Endothelial cell (in vitro differentiated cells): ENCODE measurements at places on chromosomes 7 and 10.

DNA sequence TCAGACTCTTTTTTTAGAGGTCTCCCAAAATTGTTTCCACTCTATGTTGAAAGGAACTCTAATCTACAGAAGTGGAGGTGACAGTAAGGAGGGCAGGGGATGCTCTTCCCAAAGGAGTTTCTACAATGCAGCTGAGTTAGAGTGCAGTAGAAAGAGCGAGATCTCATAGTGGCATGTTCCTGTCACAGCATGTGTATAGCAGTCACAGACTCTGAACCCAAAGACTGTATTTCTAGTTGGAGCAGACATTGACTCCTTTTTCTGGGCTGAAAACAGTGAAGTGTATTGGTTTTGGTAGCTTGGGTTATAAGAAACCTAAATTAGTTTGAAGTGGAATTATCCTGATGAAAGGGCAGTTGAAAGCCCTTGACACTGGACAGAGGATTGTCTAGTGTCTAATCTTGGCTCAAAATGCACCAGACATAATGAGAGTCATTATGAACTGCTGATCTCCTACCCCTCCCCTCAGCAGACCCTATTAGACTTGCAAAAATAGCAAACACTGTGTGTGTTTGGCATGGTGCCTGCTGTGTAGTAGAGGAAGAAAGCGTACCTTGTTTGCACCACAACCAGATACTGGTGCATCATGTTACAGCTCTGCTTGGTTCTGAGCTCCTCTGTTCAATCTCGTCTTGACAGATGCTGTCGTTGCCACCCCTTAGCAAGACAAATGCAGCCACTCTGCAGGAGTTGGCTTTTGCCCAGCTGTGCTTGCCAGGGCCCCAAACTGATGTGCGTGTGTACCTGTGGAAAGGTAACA is 336.0 kb downstream of the AUTS2 start:
- no peak for DNase-seq

DNA sequence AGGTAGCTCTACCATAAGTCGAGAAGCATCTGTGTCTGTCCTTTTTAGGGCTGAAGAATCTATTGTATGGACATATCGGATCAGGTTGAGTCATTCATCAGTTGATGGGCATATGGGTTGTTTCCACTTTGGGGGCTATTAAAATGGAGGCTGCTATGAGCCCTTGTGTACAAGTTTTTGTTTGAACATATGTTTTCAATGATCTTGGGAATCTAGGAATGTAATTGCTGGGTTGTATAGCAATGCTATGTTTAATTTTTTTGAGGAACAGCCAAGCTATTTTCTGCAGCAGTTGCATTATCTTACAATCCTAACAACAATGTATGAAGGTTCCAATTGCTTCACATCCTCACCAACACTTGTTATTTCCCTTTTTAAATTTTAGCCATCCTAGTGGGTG is 46.4 kb upstream of the HABP2 start:
- no peak for DNase-seq

- DNase-seq = no peak
Observed at GRCh38 chr10:69025370-69025896, 36.8 kb downstream of the KIFBP start.

DNA sequence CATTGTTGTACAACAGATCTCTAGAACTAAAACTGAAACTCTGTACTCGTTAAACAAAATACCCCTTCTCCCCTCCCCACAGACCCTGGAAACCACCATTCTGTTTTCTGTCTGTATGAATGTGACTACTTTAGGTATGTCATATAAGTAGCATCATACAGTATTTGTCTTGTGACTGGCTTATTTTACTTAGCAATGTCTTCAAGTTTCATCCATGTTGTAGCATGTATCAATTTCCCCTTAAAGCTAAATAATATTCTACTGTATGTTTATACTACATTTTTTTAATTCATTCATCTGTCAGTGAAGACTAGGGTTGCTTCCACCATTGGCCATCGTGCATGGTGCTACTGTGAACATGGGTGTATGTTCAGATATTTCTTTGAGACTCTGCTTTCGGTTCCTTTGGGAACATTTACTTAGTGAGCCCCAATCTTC is 71.2 kb upstream of the RPA3 start:
- no peak for DNase-seq

GRCh38 chr7:43631559-43631958 is 48.7 kb downstream of the STK17A start:
- DNase-seq = no peak

DNA sequence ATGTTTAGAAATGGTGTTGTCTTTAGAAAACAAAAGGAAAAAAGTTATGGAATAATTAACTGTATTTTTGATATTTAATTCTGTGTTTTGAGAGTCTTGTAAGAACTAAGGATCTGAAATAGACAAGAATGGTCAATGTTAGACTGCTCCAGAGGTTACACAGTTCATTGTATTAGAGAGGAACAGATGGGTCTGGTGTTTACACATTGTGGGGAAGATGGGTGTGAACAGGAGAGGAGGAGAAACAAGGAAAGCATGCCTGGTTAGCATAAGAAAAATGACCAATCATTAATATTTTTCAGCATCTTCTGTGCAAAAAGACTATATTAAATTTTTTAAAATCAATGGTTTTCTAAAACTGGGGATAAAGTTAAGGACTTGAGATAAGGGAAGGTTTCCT is 11.9 kb downstream of the MEOX2 start:
- no peak for DNase-seq

DNA sequence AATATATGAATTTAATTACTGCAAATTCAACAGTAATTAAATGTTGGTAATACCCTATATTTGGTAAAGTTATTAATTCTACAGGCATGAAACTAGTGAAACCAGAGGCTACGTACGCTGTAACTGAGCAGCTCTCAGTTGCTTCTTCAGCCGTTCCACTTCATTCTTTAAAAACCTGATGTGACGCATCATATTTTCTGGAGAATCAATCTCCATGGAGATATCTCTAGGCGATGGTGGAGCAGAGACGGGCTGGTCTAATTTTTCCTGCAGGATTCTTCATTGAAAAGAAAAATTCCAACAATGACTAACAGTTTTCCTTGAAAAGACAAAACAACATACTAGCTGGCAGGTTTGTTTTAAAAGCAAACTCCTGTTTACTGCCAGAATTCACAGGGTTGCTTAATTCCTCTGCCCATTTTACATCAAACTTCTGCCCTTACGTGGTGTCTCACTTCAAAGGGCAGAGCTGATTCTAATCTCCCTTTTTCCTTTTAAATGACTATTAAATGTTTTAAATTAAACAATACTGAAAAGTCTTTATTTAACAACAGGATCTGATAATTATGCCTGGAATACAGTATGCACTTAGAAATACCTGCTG is 59.4 kb upstream of the MRLN start:
- DNase-seq = no peak

DNA sequence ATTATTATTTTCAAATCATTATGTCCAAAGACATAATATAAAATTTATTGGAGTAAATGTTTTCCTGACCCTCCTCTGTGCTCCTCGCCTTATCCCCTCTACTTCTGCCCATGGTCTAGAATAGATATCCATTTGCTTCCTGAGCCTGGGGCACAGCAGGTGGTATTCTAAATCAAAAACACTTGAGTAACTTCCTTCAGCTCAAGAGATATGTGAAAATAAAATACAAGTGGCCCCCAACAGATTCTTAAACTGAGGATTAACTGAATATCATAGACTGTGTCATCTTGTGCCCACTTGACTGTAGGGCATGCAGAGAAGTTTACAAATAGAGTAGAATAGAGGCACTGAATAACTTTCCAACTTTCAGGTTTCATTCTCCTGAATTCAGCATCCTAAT is 59.1 kb downstream of the HGF start:
- DNase-seq = no peak

GRCh38 chr7:1124816-1125602 is 35.0 kb downstream of the ZFAND2A start:
- no peak for DNase-seq

DNA sequence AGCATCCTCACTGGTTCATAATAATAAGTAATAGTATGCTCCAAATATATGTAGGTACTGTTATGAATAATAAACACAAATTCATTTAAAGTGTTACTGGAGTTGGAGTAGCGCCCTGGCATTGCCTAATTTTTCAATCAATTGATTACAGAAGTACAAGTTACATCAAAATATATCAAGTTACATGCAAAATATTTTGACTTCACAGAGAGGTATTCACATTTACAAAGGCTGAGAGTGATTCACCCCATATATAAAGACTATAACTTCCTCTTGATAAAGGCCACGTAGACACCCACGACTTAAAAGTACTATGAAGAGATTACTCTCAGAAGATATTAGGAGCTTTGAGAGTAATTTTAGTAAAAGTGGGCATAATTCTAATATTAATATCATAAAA is 13.6 kb upstream of the COL17A1 start:
- no peak for DNase-seq

- no peak for DNase-seq
Observed at GRCh38 chr7:86833360-86833759, 189.7 kb downstream of the GRM3 start.

DNA sequence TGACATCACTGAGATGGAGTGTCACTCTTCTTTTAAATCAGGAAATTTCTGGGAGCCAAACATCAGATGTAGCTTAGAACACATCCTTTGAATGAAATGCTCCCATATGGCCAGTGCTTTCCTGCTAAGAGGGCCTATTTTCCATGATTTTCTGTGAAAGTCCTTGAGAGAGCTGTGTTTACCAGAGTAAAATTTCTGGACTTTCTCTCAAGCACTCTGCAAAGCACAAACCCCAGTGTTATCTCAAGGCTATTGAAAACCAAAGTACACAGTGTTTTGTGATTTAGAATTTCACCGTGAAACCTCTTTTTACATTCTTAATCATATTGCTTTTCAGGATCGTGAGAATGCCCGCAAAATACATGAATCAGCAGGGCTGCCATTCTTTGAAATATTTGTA is 54.0 kb downstream of the PAPSS2 start:
- no peak for DNase-seq

GRCh38 chr10:115593060-115593459 is 499.9 kb downstream of the ATRNL1 start:
- no peak for DNase-seq

GRCh38 chr7:77269360-77270093 is 69.9 kb upstream of the FGL2 start:
- no peak for DNase-seq

DNA sequence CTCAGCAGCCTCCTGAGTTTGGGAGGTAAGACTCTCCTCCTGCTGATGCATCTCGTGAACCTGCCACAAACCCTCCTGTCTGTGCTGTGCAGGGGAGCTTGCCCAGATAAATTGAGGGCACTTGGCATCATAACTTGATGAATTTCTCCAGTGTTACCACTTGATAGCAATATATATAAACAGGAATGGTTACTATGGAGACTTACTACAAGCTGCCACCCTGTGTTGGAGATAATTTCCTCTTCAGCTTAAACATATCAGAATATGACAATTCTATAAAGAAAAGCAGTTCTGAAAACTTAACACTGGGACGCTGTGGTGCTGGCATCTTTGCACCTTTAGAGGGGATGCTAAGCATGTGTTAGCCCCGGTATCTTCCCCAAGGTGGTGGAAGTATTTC is 14.9 kb downstream of the PFKFB3 start:
- DNase-seq = no peak

DNA sequence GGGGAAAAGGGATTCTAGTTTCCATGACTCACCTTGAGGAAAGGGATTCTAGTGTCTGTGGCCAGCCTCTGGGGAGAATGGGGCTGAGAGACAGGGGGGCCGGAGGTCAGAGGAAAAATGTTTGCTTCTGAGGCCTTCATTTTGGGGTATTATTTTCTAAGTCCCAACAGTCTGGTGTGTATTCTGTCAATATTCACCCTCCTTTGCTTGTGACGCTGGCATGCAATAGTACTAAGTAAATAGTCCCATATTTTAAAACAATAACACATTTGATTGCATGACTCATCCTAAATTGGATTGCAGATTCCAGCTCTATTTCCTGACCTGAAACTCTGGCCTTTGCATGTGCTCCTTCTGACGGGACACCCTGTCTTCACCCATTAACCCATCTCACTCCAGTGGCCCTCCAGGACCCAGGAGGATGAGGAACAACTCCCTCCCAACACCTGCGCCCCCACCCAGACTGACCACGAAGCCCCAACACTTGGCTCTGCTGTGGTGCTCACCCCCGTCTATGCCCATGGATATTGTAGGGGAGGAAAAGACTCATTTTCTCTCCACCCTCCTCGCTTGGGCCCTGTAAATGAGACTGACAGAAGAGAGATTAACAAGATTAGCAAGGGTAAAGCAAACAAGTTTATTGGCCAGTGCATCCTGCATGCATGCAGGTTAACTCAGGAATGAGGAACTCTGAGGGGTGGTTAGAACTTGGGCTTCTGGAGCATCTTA is 495.6 kb upstream of the KLF6 start:
- no peak for DNase-seq

GRCh38 chr10:101291331-101292193 is 62.3 kb upstream of the LBX1 start:
- DNase-seq = peak; percentile 87

DNA sequence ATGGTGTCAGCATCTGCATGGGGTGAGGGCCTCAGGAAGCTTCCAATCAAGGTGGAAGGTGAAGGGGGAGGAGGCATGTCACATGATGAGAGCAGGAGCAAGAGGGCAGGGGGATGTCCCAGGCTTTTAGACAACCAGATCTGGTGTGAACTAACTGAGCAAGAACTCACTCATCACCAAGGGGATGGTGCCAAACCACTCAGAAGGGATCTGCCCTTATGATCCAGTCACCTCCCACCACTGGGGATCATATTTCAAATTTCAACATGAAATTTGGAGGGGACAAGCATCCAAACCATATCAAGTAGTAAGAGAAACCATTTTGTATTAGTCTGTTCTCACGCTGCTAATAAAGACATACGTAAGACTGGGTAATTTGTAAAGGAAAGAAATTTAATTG is 33.6 kb downstream of the THNSL1 start:
- no peak for DNase-seq

- no peak for DNase-seq
Observed at GRCh38 chr10:122113945-122114747, 125.2 kb downstream of the TACC2 start.

GRCh38 chr10:72053690-72054089 is 34.7 kb downstream of the SPOCK2 start:
- DNase-seq = no peak

GRCh38 chr10:62618054-62618453 is 186.5 kb upstream of the ADO start:
- DNase-seq = no peak

- DNase-seq = no peak
Observed at GRCh38 chr10:47457528-47457820, 26.4 kb downstream of the ANXA8 start.

- no peak for DNase-seq
Observed at GRCh38 chr7:17680943-17681351, 259.3 kb downstream of the SNX13 start.

DNA sequence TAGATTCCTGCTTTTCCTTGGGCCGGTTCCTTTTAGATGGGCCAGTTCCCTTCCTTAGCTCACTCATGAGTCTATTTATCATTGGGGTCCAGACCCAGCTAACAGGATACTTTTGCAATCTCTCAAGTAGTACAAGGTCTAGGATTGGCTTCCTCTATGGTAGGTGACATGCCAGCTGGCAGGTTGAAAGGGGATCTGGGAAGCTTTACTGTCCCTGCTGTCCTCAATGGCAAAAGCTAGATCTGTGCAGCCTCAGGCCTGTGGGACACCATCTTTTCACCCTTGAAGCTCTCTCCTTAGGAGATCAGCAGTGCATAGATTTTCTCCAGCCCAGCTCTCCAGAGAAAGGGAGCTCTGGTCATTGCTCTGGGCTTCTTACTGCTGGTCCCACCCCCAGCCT is 96.4 kb downstream of the CUL2 start:
- no peak for DNase-seq
